ENCODE measurements at places on chromosomes 5 and 9.

- no peak for DNase-seq
Observed at GRCh38 chr5:82622711-82623514, 344.8 kb upstream of the RPS23 start.

GRCh38 chr5:154503698-154504039 is 25.6 kb upstream of the HAND1 start:
- DNase-seq = no peak

GRCh38 chr5:152259702-152260101 is 145.4 kb downstream of the NMUR2 start:
- no peak for DNase-seq

DNA sequence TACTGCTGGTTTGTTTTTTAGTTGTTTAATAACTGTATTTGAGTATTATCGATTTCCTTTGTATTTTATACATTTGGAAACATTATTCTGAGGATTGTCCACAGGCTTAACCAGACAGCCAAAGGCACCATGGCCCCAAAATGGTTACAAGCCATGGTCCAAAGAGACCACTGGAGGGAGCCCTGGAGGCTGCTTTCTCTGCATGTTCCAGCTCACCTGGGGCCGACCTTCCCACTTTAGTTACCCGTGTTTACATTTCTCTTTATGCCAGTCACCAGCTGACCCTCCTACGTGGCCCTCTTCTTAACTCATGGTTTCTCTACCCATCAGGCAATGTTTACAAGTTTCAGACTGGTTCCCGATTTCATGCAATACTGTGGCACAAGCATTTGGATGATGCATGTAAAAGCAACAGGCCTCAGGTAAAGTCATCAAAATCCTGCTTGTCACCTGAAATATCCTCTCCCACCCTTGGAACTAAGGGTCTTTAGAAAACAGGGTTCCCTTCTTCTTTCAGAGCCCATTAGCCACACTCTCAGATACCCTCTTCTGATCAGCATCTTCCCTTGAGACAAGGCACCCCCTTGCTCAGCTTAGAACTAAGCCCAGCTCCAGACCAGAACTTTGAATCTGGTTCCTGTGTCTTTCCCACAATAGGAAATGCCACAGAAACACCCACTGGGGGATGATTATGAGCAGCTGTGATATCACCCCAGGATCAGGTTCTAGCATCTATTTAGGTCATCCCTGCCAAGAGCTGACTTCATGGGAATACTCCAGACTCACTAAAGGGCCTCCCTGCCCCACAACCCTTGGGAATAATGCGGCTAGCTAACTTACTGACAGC is 49.9 kb upstream of the GARNL3 start:
- DNase-seq = peak; percentile 25

DNA sequence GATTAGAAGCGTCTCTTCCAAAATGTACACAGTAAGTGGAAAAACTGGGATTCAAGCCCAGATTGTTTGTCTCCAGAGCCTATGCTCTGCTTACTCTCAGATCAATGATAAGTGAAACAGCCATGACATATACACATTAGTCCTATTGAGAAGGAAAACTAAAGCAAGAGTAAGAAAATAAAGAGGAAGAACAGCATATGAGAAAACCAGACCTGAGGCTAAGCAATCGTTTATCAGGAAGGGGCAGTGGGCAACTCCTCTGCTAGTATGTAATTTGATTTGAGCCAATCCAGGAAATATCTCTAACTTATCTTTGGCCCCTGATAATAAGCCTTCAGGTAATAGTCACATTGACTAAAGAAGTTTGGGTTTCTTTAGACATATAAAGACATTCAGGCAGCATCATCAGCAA is 789.9 kb upstream of the C9orf72 start:
- DNase-seq = no peak

DNA sequence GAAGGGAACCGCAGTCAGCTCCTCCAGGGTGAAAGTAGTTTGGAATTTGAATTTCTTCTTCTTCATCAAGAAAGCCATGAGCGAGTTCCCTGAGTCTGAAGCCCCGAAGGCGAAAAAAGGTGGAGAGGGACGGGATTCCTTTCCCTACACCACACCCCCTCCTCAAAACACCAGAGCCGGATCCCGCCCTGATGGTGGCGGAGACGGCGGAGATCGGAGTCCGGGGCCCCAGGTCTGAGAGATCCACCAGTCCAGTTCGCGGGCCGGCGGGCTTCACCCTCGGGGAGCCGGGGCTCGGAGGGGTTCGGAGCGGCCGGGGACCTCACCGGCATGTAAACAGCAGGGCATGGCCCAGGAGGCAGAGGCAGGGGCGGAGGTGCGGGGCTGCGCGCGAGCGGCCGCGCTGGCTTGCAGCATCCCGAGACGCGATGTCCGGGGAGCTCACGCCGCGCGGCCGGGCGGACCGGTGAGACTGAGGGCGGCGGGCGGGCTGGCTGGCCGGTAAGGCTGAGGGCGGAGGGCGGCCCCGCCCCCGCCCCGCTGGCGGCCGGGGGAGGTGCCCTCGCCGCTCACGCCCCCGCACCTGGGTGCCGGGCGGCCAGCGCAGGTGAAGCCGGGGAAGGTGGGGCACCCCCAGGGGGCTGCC is 606 bp downstream of the EEIG1 start:
- no peak for DNase-seq

DNA sequence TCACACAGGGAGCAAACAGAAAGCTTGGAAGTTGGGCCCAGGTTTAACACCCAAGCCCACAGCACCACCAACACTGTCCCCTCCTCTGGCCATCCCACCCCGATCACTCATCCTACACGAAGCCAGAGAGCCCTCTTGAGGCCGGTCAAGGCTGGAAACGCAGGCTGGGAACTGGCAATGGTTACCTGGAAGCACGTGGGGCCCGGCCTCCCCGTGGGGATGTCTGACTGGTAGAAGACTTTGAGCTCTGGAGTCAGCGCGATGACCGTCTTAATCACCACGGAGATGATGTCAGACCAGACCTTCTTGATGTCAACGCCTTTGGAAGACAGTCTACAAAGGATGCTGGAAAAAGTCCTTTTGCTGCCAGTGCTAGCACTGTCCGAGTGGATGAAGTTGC is 104.1 kb downstream of the TTLL11 start:
- no peak for DNase-seq

DNA sequence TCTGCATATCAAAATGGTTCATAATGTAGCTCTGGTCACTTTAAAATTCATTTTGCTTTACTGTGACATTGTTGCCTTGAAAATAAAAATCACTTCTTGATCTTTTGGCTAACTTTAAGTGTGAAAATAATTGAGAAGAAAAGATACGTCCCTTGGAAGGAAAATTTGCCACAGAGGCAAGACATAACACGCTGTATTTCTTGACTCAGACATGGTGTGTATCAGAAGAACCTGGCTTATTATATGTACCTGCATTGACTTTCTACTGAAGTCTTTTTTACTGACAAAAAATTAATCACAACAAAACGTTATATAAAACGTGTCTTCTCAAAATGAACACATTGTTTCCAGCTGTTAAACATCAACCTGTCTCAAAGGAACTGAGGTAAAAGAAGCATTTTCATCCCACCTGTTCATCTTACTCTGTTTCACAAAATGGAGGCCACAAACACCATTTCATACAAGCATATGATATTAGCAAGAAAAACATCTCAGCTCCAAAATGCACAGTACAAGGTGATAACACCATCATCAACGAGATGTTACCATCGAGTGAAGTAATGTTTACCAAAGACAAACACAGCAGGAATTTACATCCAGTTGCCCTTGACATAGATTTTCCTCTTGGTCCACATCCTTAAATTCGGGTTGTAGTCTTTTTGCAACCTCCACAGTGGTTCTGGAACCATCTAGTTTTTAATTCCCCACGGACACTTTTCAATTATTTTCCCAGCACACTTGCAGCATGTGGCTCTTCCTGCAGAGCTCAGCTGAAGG is 179.9 kb downstream of the GLIS3 start:
- no peak for DNase-seq

- DNase-seq = no peak
Observed at GRCh38 chr9:128626181-128626580, 30.5 kb downstream of the DYNC2I2 start.

GRCh38 chr5:145847499-145848497 is 12.7 kb upstream of the PRELID2 start:
- no peak for DNase-seq
